ENCODE measurements at places on chromosomes 5 and 9.

DNA sequence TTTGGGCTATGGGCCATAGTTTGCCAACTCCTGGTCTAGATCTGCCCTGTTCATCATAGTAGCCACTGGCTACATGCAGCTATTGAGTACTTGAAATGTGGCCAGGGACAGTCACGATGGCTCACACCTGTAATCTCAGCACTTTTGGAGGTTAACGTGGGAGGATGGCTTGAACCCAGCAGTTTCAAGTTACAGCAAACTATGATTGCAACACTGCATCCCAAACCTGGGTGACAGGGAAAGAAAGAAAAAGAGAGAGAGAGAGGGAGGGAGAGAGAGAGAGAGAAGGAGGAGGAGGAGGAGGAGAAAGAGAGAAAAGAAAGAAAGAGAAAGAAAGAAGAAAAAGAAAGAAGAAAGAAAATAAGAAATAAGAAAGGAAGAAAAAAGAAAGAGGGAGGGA lies 5.1 kb upstream of the GMCL2 start:
- DNase-seq, result no peak

DNA sequence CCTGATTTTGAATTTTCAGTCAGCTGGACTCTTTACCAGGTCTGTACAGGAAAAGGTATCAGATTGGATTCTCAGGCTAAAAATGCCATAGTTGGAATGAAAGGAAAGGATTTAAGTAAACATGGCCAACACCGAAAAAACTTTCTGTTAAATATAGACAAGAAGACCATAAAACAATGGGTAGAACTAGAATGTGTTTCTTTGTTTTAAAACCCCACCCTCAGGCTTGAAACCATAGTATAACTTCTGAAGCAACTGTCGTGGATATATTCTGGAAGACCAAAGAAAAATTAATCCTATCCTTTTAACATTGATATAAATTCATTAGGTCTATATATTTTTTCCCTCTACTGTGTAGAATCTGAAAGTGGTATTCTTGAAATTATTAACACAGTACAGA lies 118.6 kb upstream of the HAPLN1 start:
- no peak for DNase-seq

DNA sequence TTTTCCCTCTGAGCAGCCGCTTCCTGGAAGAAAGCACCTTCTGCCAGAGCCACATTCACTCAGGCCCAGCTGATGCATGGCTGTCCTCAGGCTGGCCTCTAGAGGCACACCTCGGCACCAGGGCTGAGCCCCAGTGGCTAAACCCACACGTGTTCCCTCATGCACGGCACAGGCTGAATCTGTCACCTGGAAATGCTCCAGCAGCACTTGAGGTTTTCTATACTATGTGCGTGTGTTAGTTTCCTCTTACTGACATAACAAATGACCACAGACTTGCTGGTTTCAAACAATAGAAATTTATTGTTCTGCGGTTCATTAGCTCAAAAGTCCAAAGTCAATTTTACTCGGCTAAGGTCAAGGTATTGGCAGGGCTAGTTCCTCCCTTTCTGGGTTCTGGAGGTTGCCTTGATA lies 141.4 kb downstream of the LRRC70 start:
- DNase-seq, result no peak

DNA sequence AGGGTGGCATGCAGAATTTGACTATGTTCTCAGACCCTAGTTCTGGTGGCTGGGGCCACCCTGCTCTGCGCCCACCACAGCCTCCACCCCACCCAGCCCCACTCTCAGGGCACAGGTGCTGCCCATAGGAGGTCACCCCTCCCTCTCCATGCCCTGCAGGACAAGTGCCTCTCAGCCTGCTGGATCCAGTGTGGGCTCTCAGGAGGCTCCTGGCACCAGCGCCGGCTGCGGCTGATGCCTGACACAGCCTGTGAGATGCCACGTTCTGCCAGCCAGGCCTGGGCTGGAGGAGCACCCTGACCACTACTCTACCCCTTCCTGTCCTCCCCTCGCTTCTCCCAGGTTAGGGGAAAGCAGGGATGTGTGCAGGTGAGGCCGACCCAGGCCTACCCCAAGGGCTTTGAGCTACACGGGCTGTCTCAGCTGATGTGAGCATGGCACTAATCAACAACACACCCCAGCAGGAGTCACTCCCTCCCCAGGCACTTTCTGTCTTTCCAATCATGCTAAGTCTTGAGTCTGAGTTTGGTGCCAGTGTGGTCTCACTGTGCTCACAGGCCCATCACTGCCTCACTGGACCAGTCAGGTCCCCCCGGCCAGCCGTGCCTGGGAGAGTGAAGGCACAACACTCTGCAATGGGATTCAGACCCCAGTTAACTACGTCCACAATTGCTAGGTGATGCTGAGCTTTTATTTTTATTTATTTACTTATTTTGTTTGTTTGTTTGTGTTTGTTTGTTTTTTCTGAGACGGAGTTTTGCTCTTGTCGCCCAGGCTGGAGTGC lies 12.1 kb upstream of the BARX1 start:
- no peak for DNase-seq

DNA sequence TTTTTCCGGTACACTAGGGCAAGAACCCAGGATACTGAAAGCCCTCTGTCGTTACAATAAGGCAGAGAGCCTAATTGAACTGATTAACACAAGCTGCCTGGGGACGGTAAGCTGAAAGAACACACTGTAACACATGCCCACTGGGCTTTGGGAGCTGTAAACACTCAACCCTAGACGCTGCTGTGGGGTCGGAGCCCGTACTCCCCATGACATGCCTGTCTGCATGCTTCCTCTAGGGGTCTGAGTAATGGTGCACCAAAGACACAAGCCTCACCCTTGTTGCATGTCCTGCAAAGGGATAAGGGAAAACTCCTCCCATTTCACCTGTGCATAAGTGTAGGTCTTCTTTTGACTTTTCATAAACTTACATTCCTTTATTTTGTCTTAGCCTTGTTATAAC lies 194.0 kb downstream of the FBXL7 start:
- DNase-seq, result no peak

DNA sequence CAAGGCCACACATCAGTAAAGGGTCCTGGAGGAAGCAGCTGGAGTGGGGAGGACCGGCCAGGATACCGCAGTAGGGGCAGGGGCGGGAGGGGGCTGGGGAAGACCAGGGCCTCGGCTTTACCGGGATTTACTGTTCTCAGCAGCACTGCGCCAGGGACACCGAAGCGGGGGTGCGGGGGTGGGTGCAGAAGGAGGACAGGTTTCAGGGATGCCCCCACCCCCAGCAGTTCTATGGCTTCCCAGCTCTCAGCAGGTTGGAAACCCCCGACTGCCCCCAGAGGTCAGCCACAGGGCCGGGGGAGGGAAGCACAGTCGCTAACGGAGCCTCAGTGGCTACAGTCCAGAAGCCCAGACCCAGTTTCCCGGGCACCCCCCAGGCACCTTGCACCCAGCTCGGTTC lies 21.3 kb downstream of the NR5A1 start:
- DNase-seq, result no peak

GRCh38 chr9:24594234-24594850 lies 48.6 kb upstream of the IZUMO3 start:
- DNase-seq, result no peak

GRCh38 chr9:2396622-2397285 lies 224.8 kb upstream of the VLDLR start:
- no peak for DNase-seq

DNA sequence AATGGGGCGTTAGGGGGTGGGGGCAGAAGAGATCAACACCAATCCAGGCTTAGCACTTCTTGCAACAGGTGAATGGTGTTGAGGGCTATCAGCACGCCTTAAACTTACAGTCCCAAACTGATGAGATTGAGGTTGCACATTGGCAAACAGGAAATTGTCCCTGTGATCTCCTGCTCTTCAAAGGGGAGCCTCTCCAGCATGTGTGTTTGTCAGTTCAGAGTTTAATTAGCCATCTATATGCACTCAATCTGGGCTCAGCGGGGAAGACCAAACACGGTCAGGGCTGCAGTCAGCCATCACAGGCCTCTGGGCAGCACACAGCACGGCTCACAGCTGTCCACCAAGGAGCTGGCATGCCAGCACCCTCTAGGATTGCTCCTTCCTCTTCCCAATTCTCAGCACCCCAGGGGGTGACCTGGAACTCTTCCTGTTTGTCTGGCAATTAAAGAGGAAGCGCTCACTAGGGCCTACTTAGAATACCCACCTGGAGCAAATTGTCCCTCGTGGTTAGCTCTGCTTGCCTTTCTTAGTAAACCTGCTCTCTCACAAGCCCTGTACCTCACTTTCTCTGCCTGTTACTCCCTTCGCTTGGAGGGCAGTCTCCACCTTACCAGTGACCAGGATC lies 217.4 kb downstream of the SLIT3 start:
- DNase-seq, result no peak

DNA sequence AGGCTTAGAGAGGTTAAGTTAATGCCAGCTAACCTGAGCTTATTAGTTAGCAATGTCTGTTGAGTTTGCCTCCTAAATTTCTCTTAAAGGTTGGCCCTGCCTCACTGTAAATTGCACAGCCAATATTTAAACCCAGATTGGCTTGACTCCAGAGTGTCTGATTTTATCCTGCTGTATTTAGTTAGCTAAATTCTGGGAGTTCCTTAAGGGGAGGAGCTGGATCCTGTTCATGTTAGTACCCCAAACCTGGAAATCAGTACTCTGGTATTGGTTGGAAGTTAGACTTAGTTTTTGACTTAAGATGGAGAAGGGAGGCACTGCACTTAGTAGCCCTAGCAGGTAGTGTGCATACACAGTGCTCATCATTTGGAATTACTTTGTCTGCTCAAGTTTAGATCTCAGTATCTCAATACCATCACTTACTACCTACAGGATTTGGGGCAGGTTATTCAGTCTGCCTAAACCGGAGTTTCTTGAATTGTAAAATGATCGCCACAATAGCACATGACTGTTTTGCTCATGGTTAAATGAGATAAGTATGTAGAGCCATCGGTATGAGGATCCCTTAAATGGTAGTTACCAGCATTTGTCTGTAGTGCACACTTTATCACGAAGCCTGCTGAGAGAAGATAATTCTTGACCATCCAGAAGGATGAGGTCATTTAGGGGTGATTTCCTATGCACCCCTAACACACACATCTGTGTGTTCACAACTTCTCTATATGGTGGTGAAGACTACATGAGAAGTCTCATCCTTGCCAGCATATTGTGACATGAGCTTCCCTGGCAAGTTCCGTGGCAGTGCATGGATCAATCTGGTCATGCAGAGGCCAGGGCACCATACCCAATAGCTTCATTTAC lies 264.8 kb upstream of the TRIM32 start:
- no peak for DNase-seq

DNA sequence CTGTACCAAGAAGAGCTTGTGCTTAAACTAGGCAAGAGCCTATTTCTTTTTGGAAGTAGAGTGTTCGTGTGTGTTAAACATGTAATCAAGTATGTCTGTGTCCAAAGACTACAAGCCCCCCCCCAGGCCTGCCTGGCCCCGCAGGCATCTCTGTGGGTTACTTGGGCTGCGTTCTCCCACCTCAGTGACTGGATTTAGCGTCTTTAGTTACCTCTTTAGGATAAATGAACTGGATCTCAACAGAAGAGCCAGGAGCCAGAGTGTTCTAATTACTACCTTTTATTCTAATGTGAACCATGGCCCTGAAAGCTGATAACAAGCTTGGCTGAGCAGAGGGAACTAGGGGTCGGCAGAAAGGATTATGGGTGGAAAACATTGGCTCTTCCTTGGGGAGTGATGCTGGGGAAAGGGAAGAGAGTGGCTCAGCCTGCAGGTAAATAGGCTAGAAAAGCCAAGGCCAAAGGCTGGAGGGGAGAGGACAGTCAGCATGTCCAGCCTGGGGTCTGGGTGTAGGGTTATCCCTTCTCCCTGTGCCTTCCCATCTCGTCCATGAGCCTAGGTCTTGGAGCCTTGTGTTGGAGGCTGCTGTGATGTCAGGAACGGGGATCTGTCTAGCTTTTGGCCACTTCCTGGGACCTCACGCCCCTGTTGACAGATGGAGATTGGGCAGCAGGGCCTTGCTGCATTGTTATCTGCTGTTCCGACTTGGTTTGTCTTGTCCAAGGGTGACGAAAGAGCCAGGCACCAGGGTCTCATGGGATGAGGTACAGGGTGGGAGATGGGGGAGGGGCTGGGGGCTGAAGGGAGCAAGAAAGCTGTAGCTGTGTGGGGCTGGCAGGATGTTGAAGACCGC lies 11.1 kb downstream of the CD74 start:
- DNase-seq, result no peak

DNA sequence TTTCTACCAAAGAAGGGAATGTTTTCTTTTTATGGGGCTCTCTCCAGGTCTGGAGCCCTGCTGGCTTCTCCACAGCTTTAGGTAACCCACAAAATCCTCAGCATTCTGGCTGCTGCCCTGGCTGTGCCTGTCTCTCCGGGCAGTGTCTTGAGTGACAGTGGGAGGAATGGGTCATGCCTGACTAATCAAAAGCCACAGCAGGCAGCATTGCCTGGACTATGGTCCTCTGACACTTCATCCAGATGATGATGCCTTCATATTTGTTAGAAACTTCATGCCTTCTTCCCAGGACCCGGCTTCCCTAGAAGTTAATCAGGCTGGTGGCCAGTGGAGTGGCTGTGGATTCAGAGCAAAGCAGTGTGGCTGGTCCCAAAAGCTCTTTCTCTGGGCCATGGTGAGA lies 32.2 kb upstream of the TGFBI start:
- no peak for DNase-seq

DNA sequence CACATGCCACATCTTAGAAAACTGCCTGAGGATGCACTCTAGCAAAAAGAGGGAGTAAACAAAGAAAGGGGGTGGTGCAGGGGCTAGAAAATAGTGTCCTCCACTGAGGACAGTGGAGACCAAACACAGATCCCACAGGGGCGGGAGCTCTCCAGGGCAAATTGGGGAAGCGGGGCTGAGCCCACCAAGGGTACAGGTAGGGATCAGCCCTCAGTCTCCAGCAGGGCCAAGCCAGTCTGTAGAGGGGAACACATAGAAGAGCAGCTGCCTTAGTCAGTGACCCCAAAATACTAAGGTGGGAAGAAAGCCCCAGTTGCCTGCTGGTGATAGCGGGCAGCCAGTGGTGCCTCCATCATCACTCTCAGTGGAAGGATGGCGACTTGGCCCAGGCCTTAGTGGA lies 134.0 kb downstream of the ATPSCKMT start:
- no peak for DNase-seq

DNA sequence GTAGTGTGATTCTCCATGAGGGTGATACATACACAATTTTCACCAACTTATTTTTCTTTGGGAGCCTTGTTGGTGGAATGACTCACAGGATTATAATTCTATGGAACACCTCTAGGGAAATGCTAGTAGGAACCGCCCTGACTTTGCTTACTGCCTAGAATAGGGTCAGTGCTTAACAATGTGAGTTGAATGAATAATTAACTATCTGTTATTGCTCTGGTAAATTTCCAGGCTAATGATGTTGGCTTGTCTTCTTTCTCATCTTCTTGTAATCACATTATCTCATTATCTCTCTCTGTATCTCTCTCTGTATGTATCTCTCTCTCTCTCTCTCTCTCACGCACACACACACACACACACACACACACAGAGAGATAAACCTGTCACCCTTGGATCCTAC lies 291.1 kb downstream of the TRIM32 start:
- no peak for DNase-seq

- no peak for DNase-seq
Measured at GRCh38 chr9:21688108-21689102, 114.0 kb upstream of the MTAP start.

GRCh38 chr5:116806836-116807235 lies 232.2 kb upstream of the SEMA6A start:
- no peak for DNase-seq

- no peak for DNase-seq
Measured at GRCh38 chr5:143055596-143056338, 285.6 kb downstream of the ARHGAP26 start.
